ENCODE measurements at places on chromosomes 3 and 15.

DNA sequence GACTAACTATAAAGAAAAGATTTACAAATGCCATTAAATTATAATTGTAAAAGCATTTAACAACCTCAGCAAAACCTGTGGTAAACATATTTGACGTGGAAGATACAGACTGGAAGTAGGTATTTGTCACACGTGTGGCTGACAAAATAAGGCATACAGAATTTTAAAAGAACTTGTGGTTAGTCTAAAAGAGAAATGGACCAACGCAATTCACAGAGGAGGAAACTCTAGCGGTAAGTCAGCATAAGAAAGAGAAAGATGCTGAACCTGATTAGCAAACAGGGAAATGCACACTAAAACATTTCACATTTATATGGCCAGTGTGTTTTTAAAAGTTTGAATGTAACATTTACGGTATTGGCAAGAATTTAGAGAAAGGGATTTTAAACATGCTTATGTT lies 35.3 kb downstream of the KCNH8 start:
- DNase-seq = no peak

GRCh38 chr3:38725726-38726419 lies 76.4 kb upstream of the SCN5A start:
- DNase-seq = no peak

DNA sequence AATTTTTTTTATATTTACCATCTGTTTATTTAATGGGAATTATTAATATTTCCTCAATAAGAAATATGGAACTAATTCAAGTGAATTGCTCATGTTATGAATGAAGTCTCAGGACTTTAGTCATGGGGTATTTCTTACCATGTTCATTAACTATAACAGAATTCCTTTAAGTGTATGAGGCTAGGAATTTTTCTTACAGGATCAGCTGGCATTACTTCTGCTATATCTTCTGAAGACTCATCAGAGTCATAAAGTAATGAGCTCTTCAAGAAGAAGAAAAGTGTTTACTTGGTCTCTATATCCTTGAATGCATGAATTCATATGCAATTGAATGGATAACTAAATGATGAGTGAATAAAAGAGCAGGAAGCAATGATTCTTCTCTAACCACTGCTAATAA lies 486.8 kb upstream of the THBS1 start:
- no peak for DNase-seq

DNA sequence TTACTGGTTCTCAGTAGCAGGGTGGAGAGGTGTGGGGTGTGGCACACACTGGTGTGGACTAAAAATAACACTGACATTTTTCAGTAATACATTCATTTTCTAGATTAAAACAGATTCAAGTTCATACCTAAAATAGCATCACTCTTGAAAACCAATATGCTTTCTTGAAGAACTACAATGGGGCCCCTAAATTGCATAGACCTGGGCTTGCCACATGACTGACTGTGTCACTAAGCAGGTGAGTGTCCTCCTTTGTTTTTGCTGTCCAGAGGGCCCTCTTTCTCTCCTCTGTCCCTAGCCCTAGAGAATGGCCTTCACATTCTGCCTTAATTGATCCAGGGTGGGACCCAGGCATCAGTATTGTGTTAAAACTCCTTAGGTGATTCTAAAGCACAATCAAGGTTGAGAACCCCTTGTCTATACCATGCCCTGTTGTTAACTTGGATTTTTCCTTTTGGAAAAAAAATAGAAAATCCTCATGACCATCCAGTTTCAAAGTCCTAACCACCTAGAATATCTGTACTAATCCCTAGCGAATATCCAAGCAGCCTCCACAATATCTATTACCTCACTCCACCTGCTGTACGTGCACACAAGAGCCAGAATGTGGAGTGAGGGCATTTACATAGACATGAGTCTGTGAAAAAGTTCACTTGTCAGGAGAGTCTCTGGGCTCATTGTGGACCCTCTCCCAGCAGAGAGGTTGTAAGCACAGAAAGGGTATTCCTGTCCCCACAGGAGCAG lies 18.7 kb upstream of the TMEM41A start:
- DNase-seq = no peak

- no peak for DNase-seq
These were observed 357.2 kb downstream of the PDCD6IP start for GRCh38 chr3:34155666-34156065.

GRCh38 chr15:57806003-57806402 lies 99.5 kb downstream of the POLR2M start:
- no peak for DNase-seq

GRCh38 chr3:194711913-194712312 lies 26.2 kb downstream of the FAM43A start:
- DNase-seq = no peak

DNA sequence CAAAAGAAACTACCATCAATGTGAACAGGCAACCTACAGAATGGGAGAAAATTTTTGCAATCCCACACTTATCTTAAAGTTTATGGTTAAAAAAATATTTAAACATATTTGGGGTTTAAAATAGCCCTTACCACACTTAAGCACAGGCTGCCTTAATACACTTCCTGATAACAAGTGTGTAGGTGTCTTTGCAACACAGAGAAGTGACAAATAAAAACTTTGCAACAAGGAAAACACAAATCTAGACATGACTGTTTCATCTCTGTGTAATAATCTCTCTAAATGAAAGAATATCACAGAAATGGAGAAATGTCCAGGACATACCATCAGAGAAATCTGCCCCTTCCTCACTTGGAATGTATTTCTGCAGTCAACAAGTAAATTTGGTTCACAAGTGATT lies 464.1 kb upstream of the ARHGEF26 start:
- no peak for DNase-seq

DNA sequence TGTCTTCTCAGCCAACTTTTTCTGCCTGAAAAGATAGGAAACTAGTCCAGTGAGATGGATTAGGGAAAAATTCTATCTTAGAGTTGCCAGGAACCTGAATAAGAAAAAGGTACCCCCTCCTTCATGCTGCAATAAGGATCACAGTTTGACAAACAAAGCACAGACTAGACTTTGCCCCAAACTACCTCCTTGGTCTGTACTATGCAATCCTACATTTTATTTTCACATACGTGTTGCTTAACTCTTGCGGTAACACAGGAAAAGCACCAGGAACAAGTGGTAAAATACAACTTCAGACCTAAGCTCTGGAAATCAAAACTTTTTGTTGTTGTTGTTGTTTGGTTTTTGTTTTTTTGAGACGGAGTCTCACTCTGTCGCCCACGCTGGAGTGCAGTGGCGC lies 11.3 kb upstream of the IL12A start:
- no peak for DNase-seq

DNA sequence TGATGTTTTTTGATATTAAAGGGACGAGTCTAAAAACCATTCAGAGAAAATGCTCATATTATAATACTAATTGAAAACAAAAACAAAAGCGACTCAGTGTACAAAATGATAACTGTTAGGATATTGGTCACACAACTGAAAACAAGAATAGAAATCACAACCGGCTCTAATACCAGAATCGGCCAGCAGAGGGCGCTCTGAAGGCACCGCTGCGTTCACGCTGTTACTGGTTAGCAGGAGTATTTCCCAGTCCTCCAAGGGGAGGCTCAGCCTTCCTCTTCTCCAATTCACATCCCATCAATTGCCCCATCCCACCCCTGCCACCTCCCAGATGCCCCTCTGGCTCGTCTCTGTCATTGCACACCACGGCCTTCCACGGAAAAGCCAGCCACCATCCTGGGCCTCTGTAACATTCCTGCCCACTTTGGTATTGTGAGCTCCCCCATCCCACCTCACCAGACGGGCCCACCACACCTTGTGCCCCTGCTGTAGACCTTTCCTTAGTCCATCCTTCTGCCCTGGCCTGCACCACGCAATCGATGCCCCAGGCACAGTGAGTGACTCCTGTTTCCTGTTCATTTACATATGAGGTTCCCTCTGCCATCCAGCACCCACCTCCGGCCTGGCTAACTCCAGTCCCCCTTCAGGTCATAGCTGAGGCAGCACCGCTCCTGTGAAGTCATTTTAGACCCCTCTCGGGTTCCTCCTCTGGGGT lies 8.5 kb downstream of the FAM107A start:
- peak; percentile 19 for DNase-seq

GRCh38 chr3:172856795-172857742 lies 106.5 kb downstream of the ECT2 start:
- no peak for DNase-seq

- no peak for DNase-seq
These were observed 44.2 kb downstream of the GSK3B start for GRCh38 chr3:120049881-120050539.

- no peak for DNase-seq
These were observed 55.9 kb upstream of the LARS2 start for GRCh38 chr3:45332493-45332892.

DNA sequence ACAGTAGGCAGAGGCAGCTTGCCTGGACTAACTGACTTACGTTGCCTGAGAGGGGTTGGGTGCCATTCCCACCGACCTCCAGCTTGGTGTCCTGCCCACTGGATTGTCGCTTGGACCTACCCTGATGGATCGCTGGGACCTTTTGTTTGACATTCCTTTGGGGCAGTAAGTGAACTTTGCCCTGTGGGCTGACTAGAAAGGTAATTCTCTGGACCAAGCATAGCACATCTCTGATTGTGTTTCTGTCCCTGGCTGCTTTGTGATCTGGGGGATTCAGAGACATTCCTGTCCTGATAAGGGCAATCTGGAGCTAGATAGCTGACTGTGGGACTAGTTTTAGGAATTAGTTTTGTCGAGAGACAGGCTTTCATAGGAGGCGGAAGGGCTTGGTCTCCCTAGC lies 19.5 kb upstream of the IFT57 start:
- no peak for DNase-seq

DNA sequence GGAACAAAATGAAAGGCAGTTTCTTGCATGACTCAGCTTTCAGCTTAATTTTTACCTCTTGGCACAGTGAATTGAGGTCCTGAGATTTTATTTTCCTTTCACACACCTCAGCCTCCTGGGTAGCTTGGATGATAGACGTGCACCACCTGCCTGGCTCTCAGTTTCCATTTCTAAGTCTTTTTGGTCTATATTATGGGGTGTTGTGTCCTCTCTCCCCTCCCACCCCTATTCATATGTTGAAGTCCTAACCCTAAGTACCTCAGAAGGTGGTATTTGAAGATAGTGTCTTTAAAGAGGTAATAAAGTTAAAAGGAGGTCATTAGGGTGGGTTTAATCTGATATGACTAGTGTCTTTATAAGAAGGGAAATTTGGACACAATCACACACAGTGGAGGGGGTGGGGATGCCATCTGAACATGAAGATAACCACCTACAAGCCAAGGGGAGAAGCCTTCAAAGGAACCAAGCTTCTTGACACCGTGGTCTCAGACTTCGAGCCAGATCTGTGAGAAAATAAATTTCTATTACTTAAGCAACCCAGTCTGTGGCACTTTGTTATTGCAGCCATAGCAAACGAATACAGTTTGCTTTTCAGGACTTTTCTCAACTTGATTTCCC lies 85.2 kb downstream of the STRIT1 start:
- DNase-seq = no peak

DNA sequence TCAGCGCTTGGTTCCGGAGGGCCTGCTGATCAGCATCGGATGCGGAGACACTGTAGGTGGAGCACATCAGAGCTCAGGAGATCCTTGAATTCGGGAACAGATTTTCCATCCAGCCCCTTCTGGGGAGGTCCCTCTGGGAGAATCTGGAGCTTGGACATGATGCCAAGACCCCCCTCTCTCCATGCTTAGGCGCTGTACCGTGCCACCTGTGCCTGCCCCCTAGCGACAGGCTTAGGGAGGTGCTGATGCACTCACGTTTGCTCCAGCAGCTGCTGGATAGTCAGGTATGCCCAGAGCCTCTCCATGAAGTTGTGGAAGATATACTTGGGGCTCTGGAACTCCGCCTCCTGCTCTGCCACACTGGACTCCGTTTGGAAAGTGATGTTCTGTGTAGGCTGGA lies 9.7 kb downstream of the ITIH4 start:
- DNase-seq = no peak

DNA sequence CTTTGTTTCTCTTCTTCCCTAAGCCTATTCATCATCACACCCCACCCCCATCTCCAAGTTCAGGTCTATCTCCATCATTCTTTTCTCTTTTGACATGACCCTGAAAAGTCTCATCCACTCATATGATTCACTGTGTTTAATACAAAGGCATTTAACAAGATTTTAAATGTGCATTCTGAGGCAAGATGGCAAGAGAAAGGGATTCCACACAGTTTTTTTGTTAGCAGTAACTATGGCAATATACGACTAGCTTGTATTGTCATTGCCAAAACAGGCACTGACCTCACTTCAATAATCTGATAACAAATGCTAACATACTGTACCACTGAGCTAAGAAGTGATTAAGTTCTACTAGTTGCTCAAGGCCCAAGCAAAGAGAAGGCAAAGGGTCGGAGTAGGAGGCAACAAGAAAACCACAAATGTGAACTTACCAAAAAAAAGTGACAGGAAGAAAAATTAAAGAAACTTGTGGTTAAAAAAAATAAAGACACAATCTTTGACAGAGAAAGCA lies 53.2 kb downstream of the FBN1 start:
- no peak for DNase-seq

DNA sequence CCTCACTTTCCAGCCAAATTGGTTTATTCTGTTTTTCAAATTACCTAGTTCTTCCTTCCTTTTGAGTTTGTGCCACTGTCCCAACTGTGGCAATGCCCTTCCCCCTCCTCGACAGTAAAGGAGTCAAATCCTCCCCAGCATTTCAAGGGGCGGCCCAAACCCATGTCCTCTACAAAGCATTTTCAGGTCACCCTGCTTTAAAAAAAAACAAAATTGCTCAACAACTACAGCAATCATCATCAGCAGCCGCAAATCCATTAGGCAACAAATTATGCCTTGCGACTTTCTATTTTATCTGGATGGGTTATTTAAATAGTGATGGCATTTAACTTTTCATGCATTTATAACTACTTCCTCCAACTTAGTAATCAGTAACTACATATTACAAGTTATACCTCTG lies 32.7 kb downstream of the PLD1 start:
- DNase-seq = no peak

GRCh38 chr3:127442506-127442905 lies 148.0 kb downstream of the TPRA1 start:
- DNase-seq = no peak

- DNase-seq = no peak
These were observed 77.4 kb downstream of the VPS8 start for GRCh38 chr3:184889312-184889904.

GRCh38 chr3:188294823-188295487 lies 141.0 kb downstream of the LPP start:
- no peak for DNase-seq

GRCh38 chr3:140848666-140849065 lies 93.0 kb upstream of the SLC25A36 start:
- DNase-seq = no peak

GRCh38 chr3:188446014-188446413 lies 292.1 kb downstream of the LPP start:
- no peak for DNase-seq

GRCh38 chr15:71758711-71759110 lies 51.6 kb upstream of the NR2E3 start:
- DNase-seq = no peak

DNA sequence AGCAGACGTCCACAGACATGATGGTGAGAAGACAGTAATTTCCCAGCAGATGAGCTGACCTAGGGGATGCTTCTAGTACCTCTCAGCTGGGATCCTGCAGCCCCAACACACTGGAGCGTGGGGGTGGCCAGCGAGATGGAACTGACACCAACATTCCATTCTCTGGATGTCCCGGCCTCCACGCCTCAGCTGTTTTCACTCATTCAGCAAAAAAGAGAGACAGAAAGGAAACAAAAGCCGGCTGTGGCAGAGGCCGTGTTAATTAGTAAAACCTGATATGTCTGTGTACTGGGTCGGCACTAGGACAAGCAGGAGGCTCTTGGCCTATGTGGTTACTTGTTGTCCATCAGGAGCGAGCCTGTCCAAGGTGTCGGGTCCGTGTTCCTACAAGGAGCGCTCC lies 82.6 kb upstream of the MYZAP start:
- DNase-seq = no peak

GRCh38 chr15:95280711-95281110 lies 1049.3 kb downstream of the MCTP2 start:
- DNase-seq = no peak

Measured in COR-L47 (cell line).